ENCODE measurements at places on chromosomes 12 and 14.

GRCh38 chr14:39211109-39211741 lies 22.5 kb upstream of the MIA2 start:
- DNase-seq: no peak

DNA sequence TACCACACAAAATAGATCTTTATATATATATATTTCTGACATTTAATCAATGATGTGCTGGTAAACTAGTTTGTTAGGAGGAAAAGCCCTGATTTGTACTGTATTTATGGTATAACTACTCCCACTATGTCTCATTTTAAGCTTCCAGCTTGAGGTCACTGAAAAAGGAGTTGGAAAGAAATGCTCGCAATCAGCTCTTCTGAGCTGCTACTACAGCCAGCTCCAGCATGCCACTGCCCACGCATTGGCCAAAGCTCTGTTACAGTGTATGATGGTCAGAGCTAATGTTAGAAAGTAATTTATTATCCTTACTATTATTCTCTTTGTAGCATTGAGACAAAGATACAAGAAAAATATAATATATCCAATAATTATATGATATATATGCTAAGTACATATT lies 55.0 kb upstream of the PCED1B start:
- DNase-seq: no peak

GRCh38 chr12:113702276-113702675 lies 230.6 kb upstream of the LHX5 start:
- no peak for DNase-seq

DNA sequence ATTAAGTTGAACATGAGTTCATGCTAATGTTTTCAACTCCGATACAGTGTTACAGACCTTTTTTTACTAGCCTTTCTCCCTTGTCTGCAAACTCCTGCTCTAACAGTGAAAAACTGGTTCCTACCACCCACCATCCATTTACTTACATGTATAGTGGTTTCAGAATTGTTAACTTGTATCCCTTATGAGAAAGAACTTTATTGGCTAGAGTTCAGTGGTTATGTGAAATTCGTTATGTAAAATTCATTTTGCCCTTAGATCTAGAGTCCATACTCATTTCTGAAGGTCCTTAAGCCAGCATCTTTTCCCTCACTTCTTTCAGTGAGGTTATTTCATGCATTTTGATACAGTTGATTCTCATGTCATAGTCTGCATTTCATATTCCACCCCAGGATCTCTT lies 51.0 kb downstream of the PRKCH start:
- no peak for DNase-seq

DNA sequence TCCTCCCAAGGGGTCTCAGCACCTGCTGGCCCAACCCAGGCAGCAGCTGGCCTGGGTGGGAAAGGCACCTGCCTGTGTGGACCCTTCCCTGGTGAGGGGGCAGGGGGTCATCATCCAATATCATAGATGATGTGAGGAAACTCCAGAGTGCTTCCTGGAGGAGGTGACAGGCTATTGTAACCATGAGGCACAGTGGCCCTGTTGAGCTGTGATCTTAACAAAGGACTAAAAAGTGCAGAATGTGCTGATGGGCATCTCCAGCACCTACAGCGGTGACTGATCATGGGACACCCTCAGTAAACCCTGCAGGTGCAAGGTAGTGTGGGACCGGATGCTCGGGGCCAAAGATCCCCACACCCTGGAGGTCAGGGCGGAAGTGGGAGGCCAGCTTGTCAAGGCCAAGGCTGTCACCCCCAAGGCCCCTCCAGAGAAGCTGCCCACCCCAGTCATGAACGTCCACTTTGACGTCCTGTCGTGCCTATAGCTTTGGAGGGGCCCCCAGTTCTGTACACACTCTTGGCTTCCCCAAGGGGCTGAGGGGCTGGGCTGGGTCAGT lies 7.5 kb downstream of the MMP17 start:
- no peak for DNase-seq

DNA sequence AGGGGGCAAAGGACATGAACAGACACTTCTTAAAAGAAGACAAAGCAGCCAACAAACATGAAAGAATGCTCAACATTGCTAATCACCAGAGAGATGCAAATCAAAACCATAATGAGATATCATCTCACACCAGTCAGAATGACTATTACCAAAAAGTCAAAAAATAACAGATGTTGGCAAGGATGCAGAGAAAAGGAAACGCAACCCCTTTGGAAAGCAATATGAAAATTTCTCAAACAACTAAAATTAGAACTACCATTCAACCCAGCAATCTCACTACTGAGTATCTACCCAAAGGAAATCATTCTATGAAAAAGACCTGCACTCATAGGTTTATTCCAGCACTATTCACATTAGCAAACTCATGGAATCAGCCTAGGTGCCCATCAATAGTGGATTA lies 25.6 kb downstream of the MDM1 start:
- DNase-seq: no peak

DNA sequence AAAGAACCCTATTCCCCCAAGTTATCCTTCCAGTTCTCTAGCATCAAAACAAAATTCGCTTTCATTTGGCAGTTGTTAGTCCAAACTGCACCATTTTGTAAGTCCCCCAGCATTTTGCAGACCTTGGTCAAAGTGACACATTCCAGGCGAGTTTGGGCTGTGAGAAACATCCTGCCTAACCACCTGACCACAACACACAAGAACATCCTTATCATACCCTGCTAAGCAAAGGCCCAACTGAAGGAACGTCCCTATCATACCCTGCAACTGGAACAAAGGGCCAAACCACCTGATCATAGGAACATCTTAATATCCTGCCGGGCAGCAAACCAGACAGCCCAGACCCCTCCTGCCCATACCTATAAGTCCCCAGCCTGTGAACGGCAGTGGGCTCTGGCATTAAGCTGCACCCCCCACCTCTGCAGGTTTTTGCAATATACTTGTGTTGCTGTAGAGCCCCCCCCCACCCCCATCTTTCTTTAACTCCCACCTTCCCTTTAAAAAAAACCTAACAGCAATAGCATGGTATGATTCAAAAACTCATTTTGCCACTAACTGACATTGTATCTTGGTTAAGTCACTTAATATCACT lies 2.7 kb downstream of the PCNX4 start:
- DNase-seq: no peak

DNA sequence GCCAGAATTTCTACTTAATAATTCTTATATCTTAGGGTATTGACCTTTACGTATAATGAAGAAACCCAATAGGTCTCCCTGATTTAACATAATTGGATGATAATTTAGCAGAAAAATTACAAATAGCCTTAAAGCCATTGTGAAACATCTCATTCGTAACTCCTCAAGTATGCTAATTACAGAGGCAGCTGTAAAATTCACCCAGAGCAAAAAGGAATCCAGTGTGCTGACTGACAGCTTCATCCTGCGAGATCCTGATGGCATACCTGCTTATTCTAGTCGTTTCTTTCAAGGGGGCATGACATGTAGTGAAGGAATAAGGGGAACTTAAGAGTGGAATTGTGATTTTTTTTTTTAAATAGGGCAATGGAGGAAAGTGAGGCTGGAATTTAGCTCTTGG lies 291.5 kb downstream of the FUT8 start:
- no peak for DNase-seq

DNA sequence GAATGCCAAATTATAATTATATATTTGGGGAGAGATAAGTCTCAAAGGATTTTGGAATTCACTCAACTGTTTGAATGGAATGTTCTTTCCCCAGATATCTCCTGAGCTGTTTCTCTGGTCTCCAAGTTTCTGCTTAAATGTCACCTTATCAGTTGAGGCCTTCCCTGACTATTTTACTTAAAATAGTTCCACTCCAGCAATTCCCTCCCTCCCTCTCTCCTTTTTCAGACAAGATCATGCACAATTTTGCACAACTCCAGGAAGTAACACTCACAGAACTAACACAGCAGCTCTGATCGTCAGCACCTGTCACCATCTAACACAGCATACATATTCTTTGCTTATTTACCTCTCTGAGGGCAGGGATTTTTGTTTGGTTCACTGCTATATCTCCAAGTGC lies 12.5 kb downstream of the BTG1 start:
- DNase-seq: no peak
